SK-MEL-5 (cell line): ENCODE measurements at places on chromosomes 4 and X. TPM values are rescaled to one million over a fixed set of nuclear protein-coding genes. Genes with fewer than 3 reads are reported as not detected.
A peak's percentile ranks its signal among the peaks of the same experiment; 100 is the strongest.

DNA sequence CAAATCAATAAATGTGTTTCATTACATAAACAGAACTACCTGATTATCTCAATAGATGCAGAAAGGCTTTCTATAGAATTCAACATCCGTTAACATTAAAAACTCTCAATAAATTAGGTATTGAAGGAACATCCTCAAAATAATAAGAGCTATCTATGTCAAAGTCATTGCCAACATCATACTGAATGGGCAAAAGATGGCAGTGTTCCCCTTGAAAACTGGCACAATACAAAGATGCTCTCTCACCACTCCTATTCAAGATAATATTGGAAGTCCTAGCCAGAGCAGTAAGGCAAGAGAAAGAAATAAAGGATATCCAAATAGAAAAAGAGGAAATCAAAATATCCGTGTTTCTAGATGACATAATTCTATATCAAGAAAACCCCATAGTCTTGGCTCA lies 466.4 kb downstream of the MAGEE1 start:
- DNase-seq: no peak

DNA sequence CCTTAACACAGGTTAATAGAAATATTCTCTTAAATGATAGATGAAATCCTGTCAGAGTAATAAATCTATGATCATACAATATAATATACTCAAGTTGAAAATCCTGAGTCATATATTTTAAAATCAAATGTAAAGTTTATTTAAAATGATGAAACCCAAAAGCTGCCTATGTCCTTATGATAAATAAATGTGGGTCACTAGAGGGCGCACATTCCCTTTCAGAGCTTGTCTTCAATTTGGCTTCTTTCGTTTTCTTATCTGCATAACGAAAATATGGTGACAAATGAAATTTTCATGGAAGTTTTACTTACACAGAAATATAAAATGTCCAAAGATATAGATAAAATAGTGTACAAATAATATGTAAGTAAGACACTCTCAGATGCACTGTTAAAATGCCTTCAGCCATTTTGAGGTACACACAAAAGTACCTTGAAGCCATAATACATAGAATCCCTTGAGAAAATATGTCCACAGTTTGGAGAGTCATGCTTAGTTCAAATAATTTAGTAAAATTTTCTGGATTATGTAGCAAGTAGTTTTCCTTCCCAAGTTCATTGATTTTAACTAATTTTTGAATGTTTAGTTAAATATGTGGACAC lies 680.4 kb downstream of the DMD start:
- DNase-seq: peak; percentile 57

- DNase-seq: no peak
These were observed 238.1 kb downstream of the DHRSX start for GRCh38 chrX:2262668-2263055.

DNA sequence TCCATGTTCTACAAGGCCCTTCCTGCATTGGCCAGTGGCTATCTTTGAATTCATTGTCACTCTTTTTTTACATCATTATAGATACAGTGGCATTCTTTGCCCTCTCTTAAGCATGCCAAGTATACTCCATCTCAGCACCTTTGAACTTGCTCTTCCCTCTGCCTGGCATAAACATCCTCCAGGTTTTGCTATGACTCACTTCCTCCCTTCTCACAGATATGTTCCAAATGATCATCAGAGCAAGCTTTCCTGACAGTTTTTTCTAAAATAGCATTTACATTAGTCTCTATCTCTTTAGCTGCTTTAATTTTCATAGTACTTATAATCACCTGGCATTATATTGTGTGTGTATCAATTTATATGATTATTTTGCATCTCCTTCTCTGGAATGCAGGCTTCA lies 553.3 kb upstream of the MAGEB2 start:
- DNase-seq: peak; percentile 36

- no peak for DNase-seq
These were observed 162.2 kb upstream of the FTHL17 start for GRCh38 chrX:31233941-31234496.

- no peak for DNase-seq
These were observed 24.0 kb downstream of the TECRL start for GRCh38 chr4:64385220-64385619.

GRCh38 chr4:149465955-149466354 lies 349.7 kb downstream of the IQCM start:
- DNase-seq: no peak

DNA sequence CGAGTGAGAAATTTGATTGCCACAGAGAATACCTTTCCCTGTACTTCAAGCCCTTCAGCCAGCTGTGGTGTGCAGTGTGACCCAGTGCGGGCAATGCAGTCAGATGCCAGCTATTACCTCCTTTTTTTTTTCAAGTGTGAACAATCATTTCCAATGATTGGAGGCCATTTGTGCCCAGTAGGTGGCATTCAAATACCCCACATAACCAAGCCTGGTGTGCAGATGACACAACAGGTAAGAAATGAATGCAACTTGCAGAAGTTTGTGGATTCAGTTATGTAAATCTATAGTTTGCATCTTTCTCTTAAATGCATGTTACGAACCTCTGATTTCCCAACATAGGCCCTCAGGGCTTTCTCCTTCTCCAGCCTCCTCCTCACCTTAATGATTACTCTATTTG lies 98.0 kb downstream of the CLCN4 start:
- peak; percentile 34 for DNase-seq

GRCh38 chr4:79266136-79266535 lies 59.7 kb downstream of the NAA11 start:
- DNase-seq: no peak

DNA sequence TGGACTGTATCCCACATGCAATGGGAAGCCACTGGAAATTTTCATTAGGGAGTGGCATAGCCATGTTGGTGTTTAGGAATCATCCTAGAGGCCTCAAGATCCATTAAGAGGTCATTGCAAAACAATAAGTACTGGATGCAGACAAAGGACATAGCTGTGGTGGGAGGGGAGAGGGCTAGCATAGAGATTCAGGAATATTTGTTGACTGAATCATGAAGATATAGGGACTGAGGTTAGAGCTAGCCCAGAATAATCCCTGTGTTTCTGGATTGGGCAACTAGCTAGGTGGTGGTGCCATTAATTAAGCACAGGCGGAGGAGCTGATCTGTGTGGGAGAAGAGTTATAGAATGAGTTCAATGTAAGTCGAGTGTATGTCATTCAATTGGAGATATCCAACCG lies 135.0 kb downstream of the RAB28 start:
- no peak for DNase-seq

GRCh38 chrX:115912372-115912897 lies 258.1 kb upstream of the AGTR2 start:
- DNase-seq: no peak

DNA sequence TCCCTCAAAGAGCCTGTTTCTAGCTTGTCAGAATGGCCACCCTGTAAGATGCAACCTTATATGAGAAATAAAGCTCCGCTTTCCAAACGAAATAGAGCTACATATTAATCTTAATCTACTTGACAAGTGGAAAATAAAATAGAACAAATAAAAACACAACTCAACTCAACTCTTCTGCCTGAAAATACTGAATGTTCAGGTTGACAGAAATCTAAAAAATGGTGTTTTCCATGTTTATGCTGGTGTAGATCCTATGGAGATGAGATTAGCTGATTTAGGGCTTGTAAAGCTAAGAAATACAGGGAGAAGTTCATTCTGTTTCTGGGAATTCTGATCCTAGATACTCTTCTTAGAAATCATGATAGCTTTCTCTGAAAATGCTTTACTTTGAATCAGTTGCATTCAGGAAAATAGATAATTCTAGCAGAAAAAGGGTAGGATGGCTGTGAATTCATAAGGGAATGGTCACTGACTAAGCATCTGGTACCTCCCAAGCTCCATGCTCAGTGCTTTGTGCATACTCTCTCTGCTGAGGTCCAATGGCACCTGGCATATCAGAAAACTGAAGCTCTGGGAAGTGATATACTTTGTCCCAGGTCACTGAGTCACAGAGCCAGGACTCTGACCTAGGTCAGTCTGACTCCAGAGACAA lies 89.2 kb upstream of the EXOC1L start:
- no peak for DNase-seq

TMEM144 gene
- total RNA-seq: 26.8 and 27.1 TPM in 2 replicates

- no peak for DNase-seq
These were observed 349.3 kb upstream of the GALNT7 start for GRCh38 chr4:172819353-172819752.

DCAF4L1 gene
- 0.18 and 0.21 TPM in 2 replicates for total RNA-seq

DNA sequence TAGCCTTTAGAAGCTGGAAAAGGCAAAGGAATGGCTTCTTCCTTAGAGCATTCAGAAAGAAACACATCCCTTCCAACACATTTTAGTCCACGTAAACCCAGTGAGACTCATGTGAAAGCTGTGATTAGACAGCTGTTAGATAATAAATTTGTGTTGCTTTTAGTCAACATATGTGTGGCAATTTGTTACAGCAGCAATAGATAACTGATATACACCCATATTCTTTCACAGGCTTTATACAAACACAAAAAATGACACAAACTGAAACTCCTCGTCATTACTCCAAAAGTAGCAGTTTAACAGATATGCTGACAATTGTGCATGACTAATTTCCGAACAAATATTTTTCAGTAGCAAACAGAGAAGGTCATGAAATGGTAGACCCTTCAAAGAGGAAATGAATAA lies 65.3 kb downstream of the ANTXR2 start:
- DNase-seq: no peak

NAA11 gene
- total RNA-seq: 11.0 and 12.1 TPM in 2 replicates

GCNA gene
- total RNA-seq: 0.88 and 1.1 TPM in 2 replicates

DNA sequence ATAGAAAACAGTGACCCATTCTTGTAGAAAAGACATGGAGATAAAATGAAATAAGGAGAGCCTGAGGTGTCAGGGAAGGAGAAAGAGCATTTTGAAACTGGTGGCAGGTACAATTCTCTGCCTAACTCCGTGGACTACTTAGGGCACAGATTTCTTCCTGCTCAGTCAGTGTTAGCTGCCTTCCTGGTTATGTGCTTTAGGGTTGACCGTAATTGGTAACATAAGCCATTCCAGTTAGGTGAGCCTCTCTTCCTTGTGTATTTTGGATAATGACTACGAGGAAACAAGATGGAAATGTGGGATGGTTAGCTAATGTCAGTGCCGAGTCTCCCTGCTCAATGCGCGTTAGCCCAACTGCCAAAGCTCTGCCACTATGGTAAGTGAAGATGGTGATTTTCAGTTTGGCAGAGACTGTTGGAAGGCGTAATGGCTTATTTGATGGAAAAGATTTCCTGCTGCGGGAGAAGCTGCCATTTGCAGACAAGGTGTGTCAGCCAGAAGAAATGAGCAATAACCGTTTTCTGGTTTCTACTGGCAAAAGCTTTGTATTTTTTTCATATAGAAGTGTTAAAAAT lies 174.1 kb downstream of the CBR4 start:
- no peak for DNase-seq
